ENCODE measurements at places on chromosomes 6 and 20.

GRCh38 chr6:151826517-151827142, 19.1 kb downstream of the ESR1 start:
- DNase-seq, result no peak

- peak; percentile 60 for DNase-seq
These were observed 156.6 kb downstream of the UNC5CL start for GRCh38 chr6:40882323-40882997.

GRCh38 chr6:142823256-142823902, 121.6 kb downstream of the HIVEP2 start:
- DNase-seq, result no peak

DNA sequence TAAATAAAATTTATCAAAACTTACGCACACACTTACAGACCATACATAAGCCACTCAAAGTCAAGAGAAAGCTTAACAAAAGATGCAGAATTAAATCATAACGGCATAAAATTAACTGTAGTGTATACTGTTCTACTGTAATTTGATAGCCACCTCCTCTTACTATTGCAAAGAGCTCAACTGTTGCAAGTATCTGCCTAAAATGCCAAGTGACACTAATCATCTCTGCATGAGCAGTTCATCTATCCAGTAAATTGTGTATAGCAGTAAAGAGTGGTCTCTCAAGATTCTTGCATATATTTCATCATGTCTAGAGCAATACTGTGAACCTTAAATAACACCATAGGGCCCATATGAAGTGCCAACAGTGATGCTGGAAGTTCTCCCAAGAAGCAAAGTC, 12.3 kb downstream of the OR2H2 start:
- no peak for DNase-seq

GRCh38 chr6:107846262-107846795, 22.2 kb upstream of the SCML4 start:
- DNase-seq, result no peak
